ENCODE measurements at places on chromosomes 2 and 18. TPM values are rescaled to one million over a fixed set of nuclear protein-coding genes. Genes with fewer than 3 reads are reported as not detected.

The NRP2 gene
- total RNA-seq = 108 TPM

The NCKAP5 gene
- total RNA-seq = 8.4 TPM

The C2orf92 gene
- total RNA-seq = 4.9 TPM

DNA sequence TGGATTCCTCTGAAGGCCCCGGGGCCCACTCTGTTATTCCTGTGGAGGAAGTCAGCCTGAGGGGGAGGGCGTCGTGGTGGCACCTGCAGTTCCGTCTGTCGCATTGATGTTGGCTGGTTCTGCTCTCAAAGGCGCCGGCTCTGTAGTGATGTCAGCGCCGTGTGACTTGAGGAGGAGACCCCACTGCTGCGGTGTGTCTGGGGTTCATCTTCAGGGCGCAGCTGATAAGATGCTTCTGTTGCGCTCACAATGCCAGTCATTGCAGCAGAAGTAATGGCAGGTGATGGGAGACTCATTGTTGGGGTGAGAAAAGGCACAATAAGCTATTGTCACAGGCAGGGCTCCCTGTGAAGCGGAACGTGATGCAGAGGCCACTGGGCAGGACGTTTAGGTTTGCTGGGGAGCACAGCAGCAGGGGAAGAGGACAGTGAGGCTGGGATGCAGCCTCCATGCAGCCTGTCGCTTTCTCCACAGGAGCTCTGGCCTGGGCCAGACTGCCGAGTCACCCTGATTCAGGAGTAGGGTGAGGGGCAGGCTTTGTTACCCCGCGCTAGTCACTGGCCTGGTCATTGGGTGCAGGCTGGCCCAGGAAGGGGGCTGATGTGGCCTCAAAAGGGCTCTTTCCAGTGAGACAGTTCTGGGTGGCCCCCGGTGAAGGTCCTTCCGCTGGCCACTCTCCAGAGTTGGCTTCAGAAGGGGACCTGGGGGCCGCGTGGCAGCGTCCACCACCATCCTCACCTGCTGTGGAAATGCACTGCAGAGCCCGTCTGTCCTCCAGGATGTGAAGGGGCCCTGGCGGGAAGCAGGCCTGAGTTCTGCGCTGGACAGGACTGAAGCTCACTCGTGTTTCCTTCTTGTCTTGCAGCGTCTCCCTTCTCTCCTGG is 42.9 kb downstream of the SH3BP4 start:
- no peak for DNase-seq

- DNase-seq = no peak
These were observed 1.6 kb upstream of the RIOK3 start for GRCh38 chr18:23451491-23451890.

DNA sequence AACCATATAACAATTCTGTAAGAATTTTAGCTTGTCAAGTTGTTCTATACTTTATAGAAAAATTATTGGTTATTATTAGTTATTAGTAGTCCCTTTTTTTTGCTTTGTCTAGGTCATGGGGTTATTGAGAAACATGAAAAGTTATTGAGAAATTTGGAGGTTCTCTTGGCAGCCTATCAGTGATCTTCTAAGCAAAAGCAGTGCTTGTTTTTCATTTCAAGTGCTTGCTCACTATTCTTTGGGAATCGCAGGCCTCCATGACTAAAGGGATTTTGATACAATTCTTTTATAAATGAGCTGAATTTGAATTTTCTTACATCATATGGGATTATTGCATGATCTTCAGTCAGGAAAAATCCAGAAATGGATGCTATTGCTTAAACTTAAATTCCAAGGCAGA is 25.8 kb downstream of the PLEKHA3 start:
- DNase-seq = no peak

- no peak for DNase-seq
These were observed 36.6 kb upstream of the KCNF1 start for GRCh38 chr2:10875126-10875525.

DNA sequence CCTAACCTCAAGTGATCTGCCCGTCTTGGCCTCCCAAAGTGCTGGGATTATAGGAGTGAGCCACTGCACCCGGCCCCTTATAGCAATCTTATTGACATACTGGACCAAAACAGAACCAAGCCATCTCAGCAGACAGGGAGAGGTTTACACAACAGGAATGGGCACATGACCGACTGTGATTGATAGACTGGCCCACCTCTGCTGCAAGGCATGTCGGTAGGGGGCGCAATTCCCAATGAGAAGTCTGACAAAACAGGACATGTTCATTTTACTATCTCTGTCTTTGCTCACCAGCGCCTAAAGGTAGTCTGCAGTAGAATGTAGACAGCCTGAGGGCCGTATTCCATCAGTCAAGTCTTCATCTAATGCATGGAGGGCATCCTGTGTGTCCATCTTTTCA is 2.0 kb downstream of the LYPD6B start:
- peak; percentile 67 for DNase-seq

DNA sequence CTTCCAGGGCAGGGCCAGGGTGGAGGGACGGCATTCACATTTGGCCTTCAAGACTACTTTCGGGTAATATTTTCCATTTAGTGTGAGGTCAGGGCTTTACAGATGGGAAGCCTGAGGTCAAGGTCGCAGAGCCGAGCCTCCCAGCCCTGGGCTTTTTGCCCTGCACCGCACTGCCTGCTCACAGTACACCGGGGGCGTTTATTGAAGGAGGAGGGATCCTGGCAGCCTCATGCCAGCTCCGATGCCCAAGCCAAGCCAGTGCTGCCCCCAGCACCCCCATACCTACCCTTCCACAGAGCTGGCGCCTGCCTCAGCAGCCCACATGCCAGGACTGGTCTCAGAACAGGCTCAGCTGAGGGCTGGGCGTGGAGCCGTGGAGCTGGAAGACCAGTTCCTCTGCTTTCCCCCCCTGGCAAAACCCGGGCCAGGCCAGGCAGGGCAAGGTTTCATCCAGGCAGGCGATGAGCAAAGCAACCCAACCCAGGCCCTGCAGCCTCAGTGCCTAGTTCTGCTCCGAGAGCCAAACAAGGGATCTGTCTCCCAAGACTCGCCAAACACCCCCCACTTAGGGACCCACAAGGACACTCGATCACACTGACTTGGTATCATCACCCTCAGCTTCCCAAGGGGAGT is 11.9 kb downstream of the SDC1 start:
- DNase-seq = no peak

GRCh38 chr2:107064750-107065149 is 178.8 kb upstream of the ST6GAL2 start:
- DNase-seq = no peak

DNA sequence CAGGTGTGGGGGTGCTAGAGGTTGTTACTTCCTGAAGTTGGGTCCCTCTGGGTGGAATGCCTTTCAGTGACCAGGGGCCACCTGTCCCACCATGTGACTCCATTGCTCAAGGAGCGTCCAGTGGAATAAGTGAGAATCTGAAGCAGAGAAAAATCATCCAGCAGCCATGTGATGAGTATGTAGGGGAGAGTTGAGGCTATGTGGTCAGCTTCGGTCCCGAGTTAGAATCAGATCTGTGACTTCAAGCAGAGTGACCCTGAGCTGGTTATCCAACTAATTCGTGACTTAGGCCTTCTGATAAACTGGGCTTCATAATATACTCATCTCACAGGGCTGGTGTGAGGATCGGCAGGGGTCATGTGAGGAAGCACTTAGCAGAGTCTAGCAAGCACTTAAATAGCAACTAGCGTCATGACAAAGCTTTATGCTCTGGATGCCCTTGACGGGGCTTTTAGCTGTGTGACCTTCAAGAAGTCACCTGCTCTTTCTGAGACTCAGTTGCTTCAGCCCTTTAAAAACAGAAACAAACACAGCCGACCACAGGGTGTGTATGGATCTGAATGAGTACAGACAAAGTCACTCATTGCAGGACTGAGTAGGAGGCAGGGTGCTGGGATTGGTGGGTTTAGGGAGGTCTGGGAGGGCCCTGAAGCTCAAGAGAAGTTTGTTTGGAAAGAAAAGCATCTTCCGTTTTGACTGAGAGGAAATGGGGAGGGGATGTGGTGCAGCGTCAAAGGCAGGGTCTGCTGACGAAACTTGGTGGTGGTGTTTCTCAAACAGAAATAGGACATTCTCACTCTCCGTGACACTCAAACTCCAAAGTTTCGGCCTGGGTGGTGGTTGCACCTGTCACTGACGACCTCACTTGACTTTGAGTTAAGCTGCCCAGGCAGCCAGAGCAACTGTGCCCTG is 264.0 kb upstream of the CXCR4 start:
- DNase-seq = no peak

- no peak for DNase-seq
These were observed 49.3 kb downstream of the CD8B2 start for GRCh38 chr2:106536490-106536889.

GRCh38 chr2:160482673-160483072 is 10.9 kb downstream of the RBMS1 start:
- no peak for DNase-seq

The EVX2 gene
- total RNA-seq = not detected

DNA sequence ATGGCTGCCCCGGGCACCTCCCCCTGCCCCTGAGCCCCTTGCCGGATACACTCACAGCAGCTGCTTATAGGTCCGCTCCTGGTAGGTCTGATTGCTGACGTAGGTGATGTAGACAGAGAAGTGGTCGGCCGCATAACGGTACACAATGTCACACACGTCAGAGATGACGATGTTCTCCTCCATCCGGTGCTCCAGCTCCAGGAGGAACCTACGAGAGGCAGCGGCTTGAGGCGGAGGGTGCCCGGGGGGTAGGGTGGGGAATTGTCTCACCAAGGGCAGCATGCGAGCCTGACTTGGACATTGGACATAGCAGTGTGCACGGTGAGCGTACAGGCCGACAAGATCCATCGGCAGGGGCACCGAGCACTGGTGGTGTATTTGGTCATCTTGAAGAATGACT is 22.8 kb downstream of the SNORC start:
- no peak for DNase-seq

DNA sequence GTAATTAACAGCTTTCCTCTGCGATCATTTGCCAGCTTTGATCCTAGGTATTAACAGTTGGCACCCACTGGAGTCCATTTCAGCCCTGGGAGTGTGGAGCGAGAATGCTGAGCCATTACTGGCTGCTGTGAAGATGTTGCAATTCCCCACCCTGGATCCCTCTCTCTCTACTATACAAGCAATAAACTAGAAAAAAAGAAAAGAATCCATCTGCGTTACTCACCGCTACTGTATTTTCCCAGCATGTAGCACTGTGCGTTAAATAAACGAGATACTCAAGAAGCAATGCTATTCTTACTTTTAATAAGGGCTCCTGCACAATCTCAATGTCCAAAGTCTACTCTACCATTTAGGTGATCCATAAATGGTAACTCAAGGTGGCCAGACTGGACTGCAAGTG is 8.5 kb downstream of the RTTN start:
- DNase-seq = no peak

- DNase-seq = no peak
These were observed 24.2 kb downstream of the ADI1 start for GRCh38 chr2:3494984-3495666.
